Stimulated activated CD8-positive, alpha-beta memory T cell treated with anti-CD3 and anti-CD28 coated beads, Interleukin-2, amount 100 ng/mL, for 1 hour (primary cell): ENCODE measurements at places on chromosomes 7 and 10.

DNA sequence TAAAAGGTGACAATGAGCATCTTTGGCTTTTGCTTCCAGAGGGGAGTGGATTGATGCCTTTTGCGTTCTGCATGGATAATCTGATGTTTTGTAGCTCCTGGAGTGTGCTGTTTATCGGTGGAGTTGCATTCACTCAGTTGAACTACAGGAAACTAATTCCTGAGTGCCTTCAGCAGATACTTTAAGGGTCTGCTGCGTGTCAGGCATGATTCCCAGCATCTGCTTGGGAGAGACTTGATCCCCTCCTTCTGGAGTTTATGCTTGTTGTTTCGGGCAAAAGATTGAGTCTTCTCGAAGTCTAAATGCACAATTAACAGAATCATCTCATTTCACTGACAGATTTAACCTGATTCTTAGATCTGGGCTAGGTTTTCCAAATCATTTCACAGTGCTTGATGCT is 46.2 kb downstream of the CELF2 start:
- no peak for DNase-seq

- no peak for DNase-seq
Observed at GRCh38 chr7:155256761-155257481, 40.8 kb upstream of the INSIG1 start.

GRCh38 chr10:44382981-44383748 is 1.7 kb downstream of the CXCL12 start:
- no peak for DNase-seq

- DNase-seq: no peak
Observed at GRCh38 chr10:78813526-78813925, 255.2 kb upstream of the ZMIZ1 start.

- no peak for DNase-seq
Observed at GRCh38 chr7:155357573-155358041, 59.9 kb downstream of the INSIG1 start.

GRCh38 chr7:42831718-42832522 is 80.0 kb downstream of the C7orf25 start:
- DNase-seq: no peak

GRCh38 chr10:31299119-31299518 is 19.9 kb upstream of the ZEB1 start:
- DNase-seq: no peak

DNA sequence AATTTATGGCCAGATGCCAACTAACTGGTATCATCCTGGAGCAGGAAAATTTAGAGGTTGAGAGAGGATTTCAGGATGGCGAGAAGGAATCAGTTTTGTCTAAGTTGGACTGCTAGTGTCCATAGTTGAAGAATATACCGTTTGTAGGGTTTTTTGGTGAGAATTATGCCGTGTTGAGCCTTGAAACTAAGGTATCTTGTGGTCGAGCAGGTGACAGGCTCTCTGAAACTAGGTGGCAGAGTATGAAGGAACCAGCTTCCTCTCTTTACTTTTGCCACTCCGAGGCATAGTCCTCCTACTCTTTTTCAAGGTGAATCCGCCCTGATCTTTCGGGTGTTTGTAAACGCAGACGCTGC is 9.7 kb downstream of the MDFIC start:
- no peak for DNase-seq

GRCh38 chr10:14676732-14677131 is 98.0 kb downstream of the FAM107B start:
- no peak for DNase-seq

DNA sequence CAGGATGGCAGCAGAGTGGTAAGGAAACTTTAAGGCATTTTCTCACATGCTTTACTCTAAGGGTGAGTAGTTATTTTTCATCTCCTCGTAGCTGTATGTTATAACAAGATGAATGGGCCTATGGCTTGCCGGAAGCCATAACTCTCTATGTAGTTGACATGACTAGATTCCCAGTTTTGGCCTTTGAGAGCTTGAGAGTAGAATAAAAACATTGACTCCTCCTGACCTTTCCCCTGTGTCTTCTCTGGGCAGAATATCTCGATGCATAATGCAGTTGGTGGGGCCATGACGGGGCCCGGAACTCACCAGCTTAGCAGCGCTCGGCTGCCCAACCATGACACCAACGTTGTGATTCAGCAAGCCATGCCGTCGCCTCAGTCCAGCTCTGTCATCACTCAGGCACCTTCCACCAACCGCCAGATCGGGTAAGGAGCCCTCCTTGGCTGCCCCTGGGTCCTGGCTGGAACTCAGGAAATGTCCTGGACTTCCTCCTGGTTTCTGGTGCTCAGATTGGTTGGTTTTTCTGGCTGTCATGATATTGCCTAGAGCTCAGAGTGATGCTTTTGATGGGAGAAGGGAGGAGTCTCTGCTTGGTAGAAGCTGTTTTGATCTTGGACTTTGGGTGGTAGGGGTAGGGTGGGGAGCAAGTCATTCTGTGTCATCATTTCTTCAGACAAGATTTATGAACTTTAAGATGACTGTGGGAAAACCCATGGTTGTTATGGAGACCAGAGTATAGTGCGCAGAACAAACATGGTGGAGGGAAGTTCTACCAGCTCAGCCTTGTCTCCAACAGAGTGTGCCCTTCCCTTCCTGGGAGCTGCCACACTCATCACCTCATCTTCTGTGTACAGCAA is 158.0 kb downstream of the CREB5 start:
- no peak for DNase-seq

DNA sequence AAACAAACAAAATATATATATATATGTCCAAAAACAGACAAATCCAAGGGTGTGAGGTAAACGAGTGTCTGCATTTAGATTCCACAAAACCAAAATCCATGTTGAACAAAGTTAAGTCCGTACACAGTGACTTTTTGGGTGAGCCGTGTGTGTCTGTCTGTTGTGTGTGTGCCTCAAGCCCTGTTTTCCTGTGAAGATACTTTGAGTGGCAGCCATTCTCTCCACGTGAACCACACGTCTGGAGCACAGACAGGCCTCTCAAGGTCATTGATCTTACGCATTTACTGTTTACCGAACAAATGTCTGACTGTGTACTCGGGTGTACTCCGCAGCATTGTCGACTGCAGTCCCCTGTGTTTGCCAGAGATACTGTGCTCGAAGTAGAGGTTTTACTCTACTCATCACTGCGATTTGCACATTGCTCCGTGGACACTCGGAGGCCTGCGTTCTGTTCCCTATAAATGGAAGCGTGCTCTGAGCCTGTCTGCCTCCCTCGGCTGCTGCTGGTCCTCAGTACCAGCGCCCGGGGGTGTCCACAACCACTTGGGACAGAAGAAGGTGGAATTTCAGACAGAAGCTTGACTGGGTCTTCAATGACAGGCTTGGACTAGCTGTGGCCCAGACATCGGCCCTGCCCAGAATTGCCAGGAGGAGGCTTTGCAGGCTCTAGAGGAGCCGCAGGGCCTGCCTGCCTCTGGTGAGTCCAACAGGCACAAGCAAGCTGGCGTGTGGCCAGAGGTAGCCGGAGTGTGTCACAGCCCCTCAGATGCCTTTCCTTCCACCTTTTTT is 22.1 kb downstream of the CYP17A1 start:
- no peak for DNase-seq

DNA sequence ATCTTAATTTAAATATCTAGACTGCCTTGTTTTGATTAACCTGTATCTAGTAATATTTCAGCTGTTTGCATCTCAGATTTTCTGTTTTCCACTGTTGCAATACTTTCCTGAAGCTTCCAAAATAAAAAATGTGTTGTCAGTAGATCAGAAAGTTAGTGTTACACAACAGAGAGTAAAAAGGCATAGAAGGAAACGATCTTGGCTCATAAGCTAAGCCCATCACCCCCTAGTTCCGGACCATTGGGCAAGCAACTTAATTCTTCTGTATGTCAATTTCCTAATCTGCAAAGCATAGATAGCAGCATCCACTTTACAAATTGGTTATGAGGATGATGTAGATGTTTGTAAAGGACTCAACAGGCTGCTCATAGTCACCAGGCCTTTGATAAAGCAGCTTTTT is 4.4 kb downstream of the PON3 start:
- no peak for DNase-seq

DNA sequence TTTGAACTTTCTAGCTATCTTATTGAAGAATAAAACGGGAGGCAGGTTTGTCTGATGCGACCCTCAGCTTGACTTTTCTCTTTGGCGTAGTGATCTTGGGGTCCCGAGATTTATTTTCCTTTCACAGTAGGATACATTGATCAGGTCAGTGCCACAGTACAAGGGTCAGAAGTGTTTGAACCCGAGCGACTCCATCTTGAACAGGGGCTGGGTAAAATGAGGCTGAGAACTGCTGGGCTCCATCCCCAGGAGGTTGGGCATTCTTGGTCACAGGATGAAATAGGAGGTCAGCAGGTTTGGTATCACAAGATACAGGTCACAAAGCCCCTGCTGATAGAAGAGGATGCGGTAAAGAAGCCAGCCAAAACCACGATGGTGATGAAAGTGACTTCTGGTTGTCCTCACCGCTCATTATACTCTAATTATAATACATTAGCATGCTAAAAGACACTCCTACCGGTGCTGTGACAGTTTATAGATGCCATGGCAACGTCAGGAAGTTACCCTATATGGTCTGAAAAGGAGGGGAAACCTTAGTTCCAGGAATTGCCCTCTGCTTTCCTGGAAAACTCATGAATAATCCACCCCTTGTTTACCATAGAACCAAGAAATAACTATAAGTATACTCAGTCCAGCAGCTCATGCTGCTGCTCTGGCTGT is 3.0 kb upstream of the TECPR1 start:
- no peak for DNase-seq
